Activated CD4-positive, alpha-beta memory T cell treated with anti-CD3 and anti-CD28 coated beads, Interleukin-2, amount 10 ng/mL, durations not matched to agents 7 days and 5 days (primary cell): ENCODE measurements at places on chromosomes 1 and 21.

DNA sequence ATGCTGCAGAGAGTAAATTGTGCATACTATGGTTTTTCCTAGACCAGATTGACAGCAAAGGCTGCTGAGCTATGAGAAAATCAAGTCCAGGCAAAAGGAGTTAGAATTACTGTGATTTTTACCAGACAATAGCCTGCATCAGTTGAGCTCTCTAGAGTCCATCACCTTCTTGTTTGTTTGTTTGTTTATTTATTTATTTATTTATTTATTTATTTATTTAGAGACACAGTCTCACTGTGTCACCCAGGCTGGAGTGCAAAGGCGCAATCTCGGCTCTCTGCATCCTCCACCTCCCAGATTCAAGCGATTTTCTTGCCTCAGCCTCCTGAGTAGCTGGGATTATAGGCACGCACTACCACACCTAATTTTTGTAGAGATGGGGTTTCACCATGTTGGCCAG lies 24.2 kb upstream of the ABCB10 start:
- DNase-seq = no peak
- peaks cover 7% of the 10 kb centered on the region for H3K27me3 ChIP-seq

GRCh38 chr1:20474333-20474975 lies 11.6 kb downstream of the CAMK2N1 start:
- no peak overlapping the region for H3K27ac ChIP-seq
- DNase-seq = no peak
- no peak overlapping the region for H3K4me3 ChIP-seq
- H3K36me3 ChIP-seq = no peaks in the 10 kb centered on the region

- H3K27me3 ChIP-seq = peaks cover 59% of the 10 kb centered on the region
- peak within 1 kb of the TSS; percentile 69 for H3K4me3 ChIP-seq
- DNase-seq = peak; percentile 29
- H3K4me1 ChIP-seq = peaks cover 22% of the 10 kb centered on the region
- no peak within 1 kb of the TSS for H3K27ac ChIP-seq
These were observed at the start of gene NPR1 for GRCh38 chr1:153678519-153679336. Gene NPR1, plus strand, starts transcription at chr1:153678688. Its CDS starts 421 bp downstream, at chr1:153679109.

DNA sequence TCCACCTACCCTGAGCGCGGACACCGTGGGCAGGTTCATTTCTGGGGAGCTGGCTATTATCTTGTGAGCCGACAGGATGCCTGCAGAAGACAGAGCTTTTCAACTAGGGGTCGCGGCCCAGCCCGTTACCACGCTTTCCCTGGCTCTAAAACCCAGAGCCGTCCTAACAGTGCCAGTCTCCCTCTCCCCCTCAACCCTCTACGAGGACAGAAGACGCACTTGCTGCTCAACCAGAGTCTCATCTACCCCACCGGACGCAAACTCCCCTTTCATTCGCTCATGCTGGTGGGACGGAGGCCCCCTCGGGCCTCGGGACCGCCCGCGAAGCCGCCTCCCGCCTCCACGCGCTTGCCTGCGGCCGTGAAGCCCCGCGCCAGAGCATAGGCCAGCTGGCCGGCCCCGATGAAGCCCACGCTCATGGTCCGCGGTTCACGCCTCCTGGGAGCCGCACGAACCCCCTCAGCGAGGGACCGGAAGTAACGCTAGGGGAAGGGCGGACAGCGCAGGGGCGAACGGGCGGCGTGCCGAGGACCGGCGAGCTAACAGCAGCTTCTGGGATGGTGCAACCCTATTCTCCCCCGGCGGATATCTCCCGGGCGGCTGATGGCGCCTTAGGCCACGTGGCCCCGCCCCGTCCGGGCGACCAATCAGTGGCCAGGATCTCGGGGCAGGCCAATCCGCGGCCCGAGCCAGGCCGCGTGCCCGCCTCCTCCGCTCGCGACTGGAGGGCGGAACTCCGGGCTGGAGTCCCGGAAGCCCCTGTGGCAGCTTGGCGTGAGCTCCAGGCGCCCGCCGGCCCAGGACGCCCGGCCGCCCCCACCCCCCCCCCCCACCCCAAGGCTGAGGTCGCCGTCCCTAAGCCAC lies at the start of gene PYCR2:
PYCR2 (minus strand) TSS at position 559 of the 864 bp plus-strand sequence; CDS start at position 419, 140 bp downstream.
- peak within 1 kb of the TSS; percentile 96 for H3K4me3 ChIP-seq
- peak; percentile 97 for DNase-seq
- H3K4me1 ChIP-seq = peaks cover 54% of the 10 kb centered on the region
- peaks cover 23% of the 10 kb centered on the region for H3K36me3 ChIP-seq

- no peaks in the 10 kb centered on the region for H3K4me1 ChIP-seq
- H3K27ac ChIP-seq = no peak overlapping the region
- H3K36me3 ChIP-seq = no peaks in the 10 kb centered on the region
- H3K27me3 ChIP-seq = no peaks in the 10 kb centered on the region
- H3K4me3 ChIP-seq = no peak overlapping the region
These were observed 57.7 kb downstream of the ASTN1 start for GRCh38 chr1:177106614-177107365.

- H3K27me3 ChIP-seq = peaks cover 63% of the 10 kb centered on the region
- H3K4me3 ChIP-seq = no peak overlapping the region
- H3K27ac ChIP-seq = no peak overlapping the region
These were observed 353.6 kb downstream of the RRAGC start for GRCh38 chr1:38505944-38506343.

- H3K27me3 ChIP-seq = no peaks in the 10 kb centered on the region
- H3K4me1 ChIP-seq = no peaks in the 10 kb centered on the region
- peaks cover 39% of the 10 kb centered on the region for H3K36me3 ChIP-seq
- no peak overlapping the region for H3K4me3 ChIP-seq
- no peak overlapping the region for H3K27ac ChIP-seq
These were observed 8.0 kb upstream of the YBX1 start for GRCh38 chr1:42674214-42674613.

GRCh38 chr1:94646141-94646643 lies 104.6 kb upstream of the F3 start:
- H3K4me3 ChIP-seq = no peak overlapping the region
- H3K36me3 ChIP-seq = no peaks in the 10 kb centered on the region
- DNase-seq = no peak
- no peak overlapping the region for H3K27ac ChIP-seq
- no peaks in the 10 kb centered on the region for H3K4me1 ChIP-seq

- no peak for DNase-seq
- no peak overlapping the region for H3K4me3 ChIP-seq
- peak overlapping the region; percentile 50 for H3K27ac ChIP-seq
- peaks cover 67% of the 10 kb centered on the region for H3K4me1 ChIP-seq
- peaks cover 25% of the 10 kb centered on the region for H3K27me3 ChIP-seq
- no peaks in the 10 kb centered on the region for H3K36me3 ChIP-seq
These were observed 15.6 kb upstream of the ETV3 start for GRCh38 chr1:157153746-157154145.

DNA sequence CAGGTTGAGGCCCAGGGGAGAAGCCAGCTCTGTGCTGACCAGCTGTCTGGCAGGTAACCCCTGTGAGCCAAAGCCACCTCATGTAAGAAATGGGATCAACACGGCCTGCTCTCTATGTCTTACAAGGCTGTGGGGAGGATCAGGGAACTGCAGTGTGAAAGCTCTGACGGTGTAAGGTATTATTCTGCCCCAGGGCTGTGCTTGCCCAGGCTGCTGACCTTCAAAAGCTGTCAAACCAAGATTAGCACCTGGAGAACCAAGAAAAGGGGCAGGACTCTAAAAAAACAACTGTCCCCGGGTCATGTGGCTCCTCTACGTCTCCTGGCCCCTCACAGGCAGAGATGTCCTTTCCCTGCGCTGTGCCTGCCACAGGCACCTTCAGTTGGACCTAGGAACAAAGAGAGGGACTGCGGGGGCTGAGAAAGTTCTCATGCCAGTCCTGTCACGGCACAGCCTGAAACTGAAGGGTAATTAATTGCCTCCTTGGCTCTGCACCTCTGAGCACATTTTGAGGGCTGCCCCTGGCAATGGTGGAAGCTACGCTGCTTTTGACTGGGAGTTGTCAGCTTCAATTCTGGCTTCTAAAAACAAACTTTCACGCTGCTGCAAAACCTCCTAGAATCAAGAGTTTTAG lies 77.6 kb downstream of the PGBD5 start:
- no peaks in the 10 kb centered on the region for H3K4me1 ChIP-seq
- H3K27me3 ChIP-seq = peaks cover 2% of the 10 kb centered on the region
- no peaks in the 10 kb centered on the region for H3K36me3 ChIP-seq
- H3K4me3 ChIP-seq = no peak overlapping the region
- DNase-seq = no peak
- no peak overlapping the region for H3K27ac ChIP-seq

DNA sequence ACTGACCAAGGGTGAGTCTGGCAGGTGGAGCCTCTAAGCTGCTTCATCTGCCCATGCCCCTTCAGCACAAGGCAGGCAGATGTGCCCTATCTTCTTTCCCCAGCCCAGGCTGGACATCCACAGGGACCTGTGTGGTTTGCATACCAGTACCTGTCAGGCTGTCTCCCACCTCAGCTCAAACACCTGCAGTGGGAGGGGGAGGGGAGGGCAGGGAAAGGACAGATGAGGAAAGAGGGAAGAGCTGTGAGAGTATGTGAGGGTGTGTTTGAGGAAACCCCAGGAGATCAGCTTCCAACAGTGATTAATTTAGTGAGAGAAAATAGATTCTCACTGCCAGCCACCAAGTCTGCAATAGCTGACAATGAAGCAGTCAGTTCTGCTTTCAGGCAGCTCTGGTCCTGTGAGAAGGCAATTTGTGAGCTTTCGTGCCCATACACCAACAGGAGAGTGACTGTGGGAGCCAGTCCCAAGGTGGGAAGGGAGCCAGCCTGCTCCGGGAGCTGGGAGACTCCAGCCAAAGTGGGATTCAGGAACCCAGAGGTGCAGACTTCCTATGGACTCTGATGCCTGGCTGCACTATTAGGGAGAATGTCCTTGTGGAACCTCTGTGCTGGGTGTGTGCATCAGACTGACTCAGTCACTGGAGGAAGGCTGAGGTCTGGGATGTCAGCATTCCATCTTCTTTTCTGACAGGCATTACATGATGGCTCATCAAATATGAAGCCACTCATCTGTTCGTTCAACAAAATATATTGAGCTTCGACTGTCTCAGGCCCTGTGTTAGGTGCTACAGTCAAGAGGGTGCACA lies 59.7 kb downstream of the TNR start:
- H3K36me3 ChIP-seq = no peaks in the 10 kb centered on the region
- peaks cover 6% of the 10 kb centered on the region for H3K27me3 ChIP-seq
- H3K4me3 ChIP-seq = no peak overlapping the region
- no peak overlapping the region for H3K27ac ChIP-seq
- DNase-seq = no peak

DNA sequence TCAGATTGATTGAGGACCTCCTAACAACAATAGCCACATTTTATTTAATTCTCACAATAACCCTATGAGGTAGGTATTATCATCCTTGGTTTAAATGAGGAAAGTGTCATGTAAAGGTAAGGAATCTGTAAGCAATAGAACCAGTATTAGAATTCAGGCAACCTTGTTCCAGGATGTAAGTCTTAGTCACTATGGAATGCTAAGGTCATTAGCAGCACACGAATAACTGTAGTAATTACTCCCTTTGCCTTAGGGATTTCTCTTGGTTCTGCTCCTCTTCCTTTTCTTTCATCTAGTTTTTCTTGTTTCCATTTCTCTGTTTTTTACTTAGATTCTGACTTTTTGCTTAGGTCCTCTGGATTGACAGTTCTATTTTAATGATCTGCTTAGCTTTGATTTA lies 23.1 kb upstream of the ATP6V1G3 start:
- H3K4me1 ChIP-seq = peaks cover 20% of the 10 kb centered on the region
- peaks cover 11% of the 10 kb centered on the region for H3K36me3 ChIP-seq
- no peak overlapping the region for H3K4me3 ChIP-seq
- H3K27me3 ChIP-seq = no peaks in the 10 kb centered on the region
- H3K27ac ChIP-seq = no peak overlapping the region

- no peak overlapping the region for H3K27ac ChIP-seq
- H3K4me1 ChIP-seq = peaks cover 73% of the 10 kb centered on the region
- H3K27me3 ChIP-seq = peaks cover 37% of the 10 kb centered on the region
- H3K36me3 ChIP-seq = peaks cover 13% of the 10 kb centered on the region
- no peak overlapping the region for H3K4me3 ChIP-seq
These were observed 16.3 kb upstream of the IL10 start for GRCh38 chr1:206788487-206789050.

- no peak overlapping the region for H3K4me3 ChIP-seq
- peaks cover 1% of the 10 kb centered on the region for H3K27me3 ChIP-seq
- DNase-seq = no peak
- no peak overlapping the region for H3K27ac ChIP-seq
- H3K4me1 ChIP-seq = no peaks in the 10 kb centered on the region
- no peaks in the 10 kb centered on the region for H3K36me3 ChIP-seq
These were observed 79.0 kb upstream of the HMGB4 start for GRCh38 chr1:33784876-33785275.

GRCh38 chr1:36088265-36088576 lies 471 bp upstream of the ADPRS start:
- H3K36me3 ChIP-seq = peaks cover 28% of the 10 kb centered on the region
- no peak overlapping the region for H3K27ac ChIP-seq
- DNase-seq = no peak
- peaks cover 6% of the 10 kb centered on the region for H3K27me3 ChIP-seq
- H3K4me1 ChIP-seq = peaks cover 22% of the 10 kb centered on the region

DNA sequence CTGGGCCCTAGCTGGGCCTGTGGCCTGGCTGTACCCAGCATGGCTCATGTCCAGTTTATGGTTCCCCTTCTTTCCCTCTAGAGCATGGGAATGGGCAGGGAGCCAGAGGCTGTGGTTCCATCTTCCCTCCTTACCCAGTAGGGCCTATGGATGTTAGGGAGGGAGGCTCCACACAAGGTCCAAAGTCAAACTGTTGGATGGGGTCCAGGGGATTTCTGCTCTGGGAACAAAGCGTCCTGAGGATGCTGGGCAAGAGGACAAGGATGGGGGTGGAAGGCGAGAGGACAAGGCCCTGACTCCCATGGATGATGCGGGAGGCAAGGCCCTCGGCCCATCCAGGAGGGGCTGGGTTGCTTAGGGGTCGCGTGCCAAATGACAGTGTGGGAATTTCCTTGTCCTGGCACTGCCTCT lies 17.3 kb downstream of the CSF1 start:
- H3K4me1 ChIP-seq = peaks cover 8% of the 10 kb centered on the region
- no peak for DNase-seq
- H3K4me3 ChIP-seq = no peak overlapping the region

DNA sequence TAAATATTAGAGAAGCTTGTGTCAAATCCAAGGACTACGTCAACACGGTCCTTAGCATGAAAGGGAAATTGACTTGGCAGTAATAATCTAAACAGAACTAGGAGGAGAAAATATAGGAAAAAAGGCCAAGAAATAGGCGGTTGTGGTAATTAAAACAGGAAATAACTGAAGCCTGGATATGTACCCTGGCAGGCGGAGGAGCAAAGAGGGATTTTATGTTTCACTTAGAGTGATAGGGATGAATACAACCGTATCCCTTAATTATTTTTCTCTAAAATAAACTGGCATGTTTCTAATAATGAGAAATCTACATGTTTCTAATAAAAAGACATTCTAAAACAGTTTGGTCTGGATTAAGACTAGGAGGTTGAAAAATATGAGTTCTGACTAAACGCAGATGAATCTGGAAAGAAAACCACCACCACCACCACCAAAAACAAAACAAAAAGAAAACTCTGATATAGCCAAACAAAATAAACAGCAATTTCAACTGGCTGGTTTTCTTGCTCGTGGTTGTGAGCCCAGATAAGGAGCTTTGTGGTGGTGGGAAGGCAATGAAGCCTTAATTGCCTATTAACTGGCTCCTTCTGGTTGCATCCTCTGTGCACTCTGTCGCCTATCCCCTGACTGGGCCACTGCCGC lies 334.2 kb upstream of the SNX7 start:
- peaks cover 26% of the 10 kb centered on the region for H3K4me1 ChIP-seq
- peaks cover 9% of the 10 kb centered on the region for H3K27me3 ChIP-seq
- H3K27ac ChIP-seq = no peak overlapping the region
- no peaks in the 10 kb centered on the region for H3K36me3 ChIP-seq
- no peak overlapping the region for H3K4me3 ChIP-seq
